Naive thymus-derived CD4-positive, alpha-beta T cell (primary cell): ENCODE measurements at places on chromosomes 3 and 15. TPM values are rescaled to one million over a fixed set of nuclear protein-coding genes. Genes with fewer than 3 reads are reported as not detected.

DNA sequence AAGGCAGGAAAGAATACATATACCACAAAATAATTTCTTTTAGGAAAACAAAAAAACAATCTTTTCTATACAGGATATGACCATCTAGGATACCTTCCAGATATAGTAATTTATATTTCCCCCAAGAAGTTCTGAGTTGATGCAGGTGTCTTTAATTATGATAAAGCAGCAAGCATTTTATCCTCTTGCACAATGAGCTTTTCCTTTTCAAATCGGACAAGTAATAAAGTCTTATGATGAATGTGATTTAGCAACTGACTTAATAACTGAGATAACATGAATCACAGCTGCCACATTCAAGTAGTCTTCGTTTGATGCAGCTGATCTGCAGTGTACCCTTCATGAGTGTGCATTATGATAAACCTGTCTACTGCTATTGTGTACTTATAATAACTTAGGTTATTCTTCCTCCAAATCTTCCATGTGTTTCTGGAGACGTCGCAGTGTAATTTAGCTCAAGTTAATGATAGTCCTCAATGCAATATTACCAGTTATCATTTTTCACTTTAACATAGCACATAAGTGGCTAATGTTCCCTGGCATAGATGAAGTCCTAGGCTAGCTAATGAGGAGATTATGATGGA, 260.3 kb upstream of the MRPL3 start:
- H3K36me3 ChIP-seq: no peaks in the 10 kb centered on the region
- no peaks in the 10 kb centered on the region for H3K27me3 ChIP-seq
- no peak overlapping the region for H3K4me3 ChIP-seq
- no peak overlapping the region for H3K27ac ChIP-seq
- no peaks in the 10 kb centered on the region for H3K4me1 ChIP-seq
- no peak for DNase-seq

DNA sequence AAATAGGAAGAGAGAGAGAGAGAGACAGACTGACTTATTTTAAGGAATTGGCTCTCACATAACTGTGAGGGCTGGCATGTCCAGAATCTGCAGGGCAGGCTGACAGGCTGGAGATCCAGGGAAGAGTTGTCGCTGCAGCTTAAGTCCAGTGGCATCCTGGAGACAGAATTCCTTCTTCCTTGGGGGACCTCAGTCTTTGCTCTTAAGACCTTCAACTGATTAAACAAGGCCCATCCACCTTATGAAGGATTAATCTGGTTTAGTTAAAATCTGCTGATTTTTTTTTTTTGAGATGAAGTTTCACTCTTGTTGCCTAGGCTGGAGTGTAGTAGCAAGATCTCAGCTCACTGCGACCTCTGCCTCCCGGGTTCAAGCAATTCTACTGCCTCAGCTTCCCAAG, 128.0 kb upstream of the ALDH1A3 start:
- DNase-seq: no peak
- no peak overlapping the region for H3K27ac ChIP-seq
- H3K27me3 ChIP-seq: no peaks in the 10 kb centered on the region

DNA sequence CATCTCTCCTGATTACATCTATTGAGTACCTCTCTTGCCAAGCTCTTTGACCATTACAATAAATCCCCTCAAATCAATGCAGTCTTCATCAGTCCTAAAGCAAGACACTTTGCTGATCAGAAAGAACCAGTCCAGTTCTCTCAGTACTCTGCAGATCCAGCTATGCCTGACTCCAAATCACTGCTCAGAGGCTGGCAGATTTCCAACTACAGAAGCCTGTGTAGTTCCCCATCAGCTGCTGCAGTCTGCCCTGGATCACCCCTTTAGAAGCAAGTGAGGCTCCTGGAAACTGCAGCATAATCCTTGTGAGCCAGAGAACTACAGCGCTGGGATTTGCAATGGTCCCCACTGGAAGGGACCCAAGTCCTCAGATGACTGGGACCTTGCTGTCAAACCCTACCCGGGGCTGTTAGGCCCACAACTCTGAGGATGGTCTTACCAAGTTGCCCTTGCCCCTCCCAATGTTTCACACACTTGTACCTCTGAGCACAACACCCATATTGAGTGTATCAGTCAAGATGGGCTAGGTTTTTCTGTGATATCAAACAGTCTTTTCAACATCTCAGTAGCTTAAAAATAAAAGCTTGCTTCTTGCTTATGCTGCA, 81.9 kb upstream of the TOPAZ1 start:
- H3K36me3 ChIP-seq: no peaks in the 10 kb centered on the region
- no peaks in the 10 kb centered on the region for H3K4me1 ChIP-seq
- no peak overlapping the region for H3K4me3 ChIP-seq
- DNase-seq: no peak
- H3K27ac ChIP-seq: no peak overlapping the region

- H3K36me3 ChIP-seq: no peaks in the 10 kb centered on the region
- no peak overlapping the region for H3K27ac ChIP-seq
- H3K4me3 ChIP-seq: no peak overlapping the region
- H3K27me3 ChIP-seq: no peaks in the 10 kb centered on the region
Observed at GRCh38 chr15:41917767-41918430, 24.0 kb upstream of the SPTBN5 start.

The FGD5 gene
- not detected for total RNA-seq

DNA sequence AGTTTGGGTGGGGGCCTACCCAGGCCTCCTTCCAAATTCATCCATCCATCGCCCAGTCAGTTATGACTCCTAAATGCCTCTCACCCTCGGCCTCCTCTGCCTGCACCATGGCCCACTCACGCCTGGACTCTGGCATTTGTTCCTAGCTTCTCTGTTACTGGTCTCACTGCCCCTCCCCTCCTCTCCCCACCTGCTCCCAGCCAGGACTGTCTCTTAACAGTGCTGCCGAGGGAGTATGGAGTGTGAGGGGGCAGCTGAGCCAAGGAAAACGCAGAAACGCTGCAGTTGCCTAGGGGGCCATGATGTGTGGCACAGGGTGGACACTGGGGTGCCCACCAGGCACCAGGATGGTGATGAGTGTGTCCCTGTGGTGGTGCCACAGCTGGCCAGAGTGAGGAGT, 3.1 kb downstream of the RCCD1 start:
- no peak overlapping the region for H3K27ac ChIP-seq
- no peaks in the 10 kb centered on the region for H3K27me3 ChIP-seq
- peaks cover 39% of the 10 kb centered on the region for H3K36me3 ChIP-seq
- H3K4me1 ChIP-seq: peaks cover 10% of the 10 kb centered on the region

The OCA2 gene
- not detected for total RNA-seq

GRCh38 chr3:14485981-14486380, 54.2 kb downstream of the GRIP2 start:
- H3K4me3 ChIP-seq: no peak overlapping the region
- H3K27me3 ChIP-seq: no peaks in the 10 kb centered on the region
- H3K4me1 ChIP-seq: no peaks in the 10 kb centered on the region
- no peak for DNase-seq

The NEK10 gene
- 1.1 TPM for total RNA-seq

- no peak overlapping the region for H3K4me3 ChIP-seq
- H3K36me3 ChIP-seq: no peaks in the 10 kb centered on the region
- no peak overlapping the region for H3K27ac ChIP-seq
Observed at GRCh38 chr3:32004113-32004765, 22.7 kb downstream of the ZNF860 start.

DNA sequence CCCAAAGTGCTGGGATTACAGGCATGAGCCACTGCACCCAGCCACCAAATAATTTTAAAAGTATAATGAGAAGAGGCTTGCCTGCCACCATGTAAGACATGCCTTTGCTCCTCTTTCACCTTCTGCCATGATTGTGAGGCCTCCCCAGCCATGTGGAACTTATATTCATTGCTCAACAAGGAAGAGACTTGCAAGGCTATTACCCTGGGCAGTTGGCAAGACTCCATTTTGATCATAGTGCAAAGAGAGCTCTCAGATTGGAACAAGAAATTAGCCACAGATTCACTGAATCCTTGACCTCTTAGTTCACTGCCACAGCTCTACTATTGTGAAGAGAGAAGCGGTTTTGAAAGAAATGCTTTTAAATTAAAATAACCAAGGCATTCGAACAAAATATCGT, 6.1 kb downstream of the SCAP start:
- H3K4me1 ChIP-seq: peaks cover 3% of the 10 kb centered on the region
- no peak overlapping the region for H3K27ac ChIP-seq
- no peaks in the 10 kb centered on the region for H3K27me3 ChIP-seq
- H3K36me3 ChIP-seq: no peaks in the 10 kb centered on the region
- H3K4me3 ChIP-seq: no peak overlapping the region

The EHHADH gene
- 1.6 TPM for total RNA-seq

- no peaks in the 10 kb centered on the region for H3K27me3 ChIP-seq
- no peak overlapping the region for H3K4me3 ChIP-seq
- H3K4me1 ChIP-seq: no peaks in the 10 kb centered on the region
- no peaks in the 10 kb centered on the region for H3K36me3 ChIP-seq
- DNase-seq: no peak
- no peak overlapping the region for H3K27ac ChIP-seq
Observed at GRCh38 chr15:67382723-67383122, 128.1 kb downstream of the IQCH start.

GRCh38 chr3:53719796-53720195, 126.4 kb downstream of the CHDH start:
- no peak overlapping the region for H3K4me3 ChIP-seq
- no peaks in the 10 kb centered on the region for H3K27me3 ChIP-seq
- no peak for DNase-seq
- H3K27ac ChIP-seq: no peak overlapping the region
